Stimulated activated CD4-positive, alpha-beta T cell treated with anti-CD3 and anti-CD28 coated beads, Interleukin-1b, Interleukin-23, amount 100 ng/mL, for 1 hour (primary cell): ENCODE measurements at places on chromosomes 4 and X.

DNA sequence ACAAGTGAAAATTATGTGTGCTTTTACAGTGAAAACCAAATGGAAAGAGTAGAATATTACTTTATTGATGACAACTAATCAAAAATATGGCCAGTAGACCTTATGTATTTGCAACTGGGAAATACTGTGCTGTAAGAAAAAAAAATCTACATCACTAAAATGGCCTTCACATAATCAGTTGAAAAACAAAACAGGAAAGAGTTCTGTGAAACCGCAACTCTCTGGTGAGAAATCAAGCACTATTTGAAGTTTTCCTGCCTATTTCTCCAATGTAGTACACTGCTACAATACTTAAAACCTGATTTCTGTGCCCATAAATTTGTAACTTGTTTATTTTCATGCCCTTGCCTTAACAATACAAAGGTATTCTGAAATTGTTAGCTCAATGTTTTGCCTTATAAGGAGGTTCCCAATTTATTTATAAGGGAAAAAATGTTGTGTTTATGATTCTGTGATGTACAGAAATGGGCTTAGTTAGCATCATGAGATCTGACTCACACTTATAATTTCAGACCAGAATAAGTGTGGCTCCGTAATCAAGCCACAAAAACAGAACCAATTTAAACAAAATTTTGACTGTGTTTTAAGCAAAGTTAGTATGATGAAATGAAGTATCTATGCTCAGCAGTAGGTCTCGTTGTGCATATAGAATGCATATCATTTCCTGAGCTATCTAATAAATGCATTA lies 147.1 kb downstream of the FAT4 start:
- no peak for DNase-seq

DNA sequence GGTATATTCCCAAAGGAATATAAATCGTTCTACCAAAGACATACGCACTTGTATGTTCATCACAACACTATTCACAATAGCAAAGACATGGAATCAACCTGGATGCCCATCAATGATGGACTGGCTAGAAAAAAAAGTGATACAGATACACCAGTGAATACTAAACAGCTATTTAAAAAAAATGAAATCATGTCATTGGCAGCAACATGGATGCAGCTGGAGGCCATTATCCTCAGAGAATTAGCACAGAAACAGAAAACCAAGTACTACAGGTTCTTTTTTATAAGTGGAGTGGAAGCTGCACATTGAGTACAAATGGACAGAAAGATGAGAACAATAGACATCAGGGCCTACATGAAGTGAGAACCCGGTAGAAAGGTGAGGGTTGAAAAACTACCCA lies 81.4 kb downstream of the ANTXR2 start:
- DNase-seq, result no peak

DNA sequence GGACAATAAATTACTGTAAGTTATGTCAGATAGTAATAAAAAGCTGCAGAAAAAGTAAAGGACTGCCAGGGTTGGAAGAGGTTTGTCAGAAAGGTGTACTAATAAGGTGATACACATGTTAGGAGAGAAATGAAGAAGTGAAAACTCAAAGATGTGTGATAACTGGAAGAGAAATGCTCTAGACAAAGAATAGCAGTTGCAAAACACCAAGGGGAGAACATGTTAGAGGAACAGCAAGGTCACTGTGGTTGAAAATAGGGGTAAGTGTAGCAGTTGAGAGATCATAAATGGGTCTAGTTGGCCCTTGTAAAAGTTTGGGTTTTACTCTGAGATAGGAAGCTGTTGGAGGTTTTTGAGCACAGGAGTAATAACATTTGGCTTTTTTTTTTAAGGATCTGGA lies 46.9 kb downstream of the HSPA4L start:
- DNase-seq, result no peak

- no peak for DNase-seq
These were observed 663 bp downstream of the CXorf38 start for GRCh38 chrX:40646489-40647306.

DNA sequence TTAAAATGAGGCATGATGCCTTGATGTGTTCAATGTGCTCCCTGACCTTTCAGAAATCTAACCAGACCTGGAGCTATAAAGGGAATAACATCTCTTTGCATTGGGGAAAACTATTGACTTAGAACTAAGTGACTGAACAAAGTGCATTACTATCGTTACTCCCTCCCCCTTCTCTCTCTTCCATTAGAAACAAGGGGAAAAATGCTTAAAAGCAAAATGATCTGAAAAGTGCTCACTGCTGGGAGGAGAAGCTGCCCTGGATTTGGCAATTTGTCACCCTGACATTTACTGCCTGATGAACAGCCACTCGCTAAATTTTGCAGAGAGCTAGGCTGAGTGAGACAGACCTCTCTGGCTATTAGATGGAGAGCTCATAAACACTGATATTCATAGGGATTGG lies 48.6 kb upstream of the PARM1 start:
- no peak for DNase-seq

- no peak for DNase-seq
These were observed 104.1 kb downstream of the C4orf51 start for GRCh38 chr4:145784036-145784435.

GRCh38 chr4:8067274-8067936 lies 91.2 kb downstream of the ABLIM2 start:
- DNase-seq, result no peak

- no peak for DNase-seq
These were observed 167.7 kb downstream of the FHIP1A start for GRCh38 chr4:151576627-151577026.

DNA sequence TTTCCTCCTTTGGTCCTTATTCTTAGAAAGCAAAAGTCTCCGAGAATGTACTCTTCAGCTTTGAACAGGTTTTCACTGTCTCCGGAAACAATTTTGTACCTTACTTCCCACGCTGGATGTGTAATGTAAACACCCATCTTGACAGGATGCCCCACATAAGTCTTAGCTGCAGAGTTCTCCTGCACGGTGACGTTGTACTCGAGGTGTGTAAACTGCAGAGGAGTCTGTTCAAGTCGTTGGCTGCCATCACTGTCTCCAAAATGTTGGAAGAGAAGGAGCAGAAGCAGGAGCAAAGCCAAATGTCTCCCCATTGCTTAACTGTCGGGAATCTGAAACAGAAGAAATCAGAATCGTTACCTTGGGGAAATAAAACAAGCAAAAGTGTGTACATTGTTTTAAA lies 14.1 kb downstream of the FAT1 start:
- no peak for DNase-seq
